ENCODE measurements at places on chromosomes 12 and 14.

GRCh38 chr14:34749408-34749807, 35.0 kb upstream of the CFL2 start:
- DNase-seq, result no peak

- no peak for DNase-seq
Measured at GRCh38 chr12:124684496-124684895, 117.1 kb upstream of the NCOR2 start.

GRCh38 chr12:12902036-12902435, 10.7 kb downstream of the GPRC5A start:
- no peak for DNase-seq

DNA sequence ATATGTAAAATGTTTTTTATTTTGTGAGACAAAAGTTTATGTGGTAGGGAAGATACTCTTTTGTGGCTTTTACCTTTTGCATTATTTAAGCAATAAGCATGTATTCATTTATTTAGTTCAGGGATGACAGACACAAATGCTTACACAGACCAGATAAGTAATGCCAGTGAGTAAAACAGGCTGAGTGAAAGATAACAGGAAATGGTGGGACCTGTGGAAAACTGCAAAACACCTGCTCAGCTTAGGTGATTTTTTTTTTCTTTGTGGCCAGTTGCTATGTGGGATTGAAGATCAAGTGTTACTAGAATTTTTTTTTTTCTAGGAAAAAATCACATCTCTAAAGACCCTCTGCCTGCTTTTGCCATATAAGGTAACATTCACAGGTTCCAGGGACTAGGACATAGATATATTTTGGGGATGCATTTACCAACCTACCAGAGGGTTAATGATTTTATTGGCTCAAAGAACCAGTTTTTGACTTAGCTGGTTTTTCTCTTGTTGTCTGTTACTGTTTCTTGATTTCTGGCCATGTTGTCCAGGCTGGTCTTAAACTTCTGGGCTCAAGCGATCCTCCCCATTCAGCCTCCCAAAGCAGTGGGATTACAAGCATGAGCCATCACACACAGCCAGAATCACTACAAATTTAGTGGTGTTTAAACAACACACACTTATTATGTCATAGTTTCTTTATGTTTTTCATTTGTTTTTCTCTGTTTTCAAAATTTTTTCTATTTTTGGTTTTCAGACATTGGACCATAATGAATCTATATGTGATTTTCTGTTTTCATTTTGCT, 9.8 kb downstream of the PSMA6 start:
- DNase-seq, result no peak

GRCh38 chr14:90905531-90905930, 89.3 kb upstream of the TTC7B start:
- DNase-seq, result no peak

- DNase-seq, result peak; percentile 25
Measured at GRCh38 chr12:30622509-30622908, 73.2 kb downstream of the IPO8 start.

DNA sequence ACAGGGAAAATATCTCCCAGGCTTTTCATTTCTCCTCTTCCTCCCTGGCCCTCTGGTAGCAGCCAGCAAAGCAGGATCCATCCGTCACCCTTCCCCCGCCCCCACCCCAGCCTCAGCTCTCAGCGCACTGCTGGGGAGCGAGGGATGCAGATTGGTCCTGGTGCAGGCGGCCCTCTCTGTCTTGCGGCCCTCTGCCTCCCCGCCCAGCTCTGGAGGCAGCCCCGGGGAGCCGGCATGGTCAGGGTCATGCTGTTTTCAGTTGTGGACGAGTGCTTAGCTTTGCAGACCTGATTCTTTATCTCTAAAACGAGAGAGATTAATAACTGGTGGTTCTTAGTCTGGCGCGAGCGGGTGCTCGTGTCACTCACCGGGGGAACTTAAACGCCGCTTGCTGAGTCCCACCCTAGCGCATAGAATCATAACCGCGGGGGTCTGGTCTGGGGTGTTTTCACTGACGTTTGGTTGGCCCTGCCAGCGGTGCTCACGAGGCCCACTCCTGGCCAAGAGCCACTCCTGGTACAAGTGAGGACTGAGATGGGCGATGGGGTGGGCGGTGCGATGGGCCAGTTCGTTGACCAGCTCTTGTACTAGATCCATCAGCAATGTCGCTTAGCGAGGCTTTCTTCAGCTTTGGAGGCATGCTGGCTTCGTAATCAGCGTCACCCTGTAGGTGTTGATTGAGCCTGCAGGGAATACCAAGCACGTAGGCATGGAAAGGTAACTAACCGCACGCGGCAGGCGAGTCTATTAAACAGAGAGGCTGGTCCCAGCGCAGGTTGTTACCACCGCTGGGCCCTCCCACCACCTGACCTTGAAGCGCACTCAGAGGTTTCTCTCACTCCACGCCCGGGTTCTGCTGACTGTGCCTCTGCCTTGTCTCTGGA, 95.2 kb downstream of the TSPAN9 start:
- no peak for DNase-seq

- no peak for DNase-seq
Measured at GRCh38 chr12:39095636-39096330, 190.4 kb upstream of the CPNE8 start.

DNA sequence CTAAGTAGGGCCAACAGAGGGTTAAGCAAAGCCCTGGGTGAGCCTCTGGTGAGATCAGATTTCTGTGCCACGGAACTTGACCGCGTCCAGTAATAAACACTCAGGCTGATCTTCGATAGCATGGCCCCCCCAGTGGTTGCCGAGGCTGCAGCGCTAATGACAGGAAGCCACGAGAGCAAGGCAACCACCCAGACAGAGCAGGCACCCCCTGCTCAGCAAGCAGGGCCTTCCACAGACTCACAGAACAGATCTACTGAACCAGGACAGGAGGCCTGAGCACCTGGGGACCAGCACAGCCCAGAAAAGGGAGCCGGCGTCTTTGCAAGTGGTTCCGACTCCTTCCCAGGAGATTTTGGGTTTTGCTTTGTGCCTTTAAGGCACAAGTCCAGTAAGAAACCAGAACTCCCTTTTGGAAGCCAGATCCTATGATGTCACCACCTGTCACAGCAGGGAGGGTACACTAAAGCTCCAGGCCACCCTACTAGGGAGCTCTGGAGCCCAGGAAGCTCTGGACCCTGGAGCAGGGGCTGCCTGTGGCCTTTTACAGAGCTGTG, 42.3 kb downstream of the BCL11B start:
- no peak for DNase-seq

DNA sequence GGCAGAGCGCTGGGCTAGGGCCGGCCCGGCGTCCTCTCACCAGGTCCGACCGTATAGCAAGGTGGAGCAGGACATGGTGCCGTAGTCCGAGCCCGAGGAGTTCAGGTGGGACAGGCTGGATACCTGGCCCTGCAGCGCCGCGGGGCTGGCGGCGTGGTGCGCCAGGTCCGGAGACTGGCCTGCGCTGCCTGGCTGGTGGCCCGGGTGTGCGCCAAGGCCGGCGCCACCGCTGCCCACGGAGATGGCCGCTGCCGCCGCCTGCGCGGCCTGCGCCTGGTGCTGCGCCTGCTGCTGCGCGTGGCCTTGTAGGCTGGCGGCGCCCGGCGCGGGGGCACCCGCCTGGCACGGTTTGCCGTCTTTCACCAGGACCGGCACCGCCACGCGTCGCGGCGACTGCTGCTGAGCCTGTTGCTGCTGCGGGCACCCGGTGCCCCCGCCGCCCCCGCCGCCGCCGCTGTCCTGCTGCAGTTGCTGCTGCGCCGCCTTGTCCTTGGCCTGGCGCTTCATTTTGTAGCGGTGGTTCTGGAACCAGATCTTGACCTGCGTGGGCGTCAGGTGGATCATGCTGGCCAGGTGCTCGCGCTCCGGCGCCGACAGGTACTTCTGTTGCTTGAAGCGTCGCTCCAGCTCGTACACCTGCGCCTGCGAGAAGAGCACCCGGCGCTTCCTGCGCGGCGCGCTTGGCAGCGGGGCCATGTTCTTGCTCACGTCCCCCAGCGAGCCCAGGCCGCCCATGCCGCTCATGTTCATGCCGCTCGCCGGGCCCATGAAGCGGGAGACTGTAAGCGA, 2.6 kb downstream of the NKX2-1 start:
- no peak for DNase-seq

DNA sequence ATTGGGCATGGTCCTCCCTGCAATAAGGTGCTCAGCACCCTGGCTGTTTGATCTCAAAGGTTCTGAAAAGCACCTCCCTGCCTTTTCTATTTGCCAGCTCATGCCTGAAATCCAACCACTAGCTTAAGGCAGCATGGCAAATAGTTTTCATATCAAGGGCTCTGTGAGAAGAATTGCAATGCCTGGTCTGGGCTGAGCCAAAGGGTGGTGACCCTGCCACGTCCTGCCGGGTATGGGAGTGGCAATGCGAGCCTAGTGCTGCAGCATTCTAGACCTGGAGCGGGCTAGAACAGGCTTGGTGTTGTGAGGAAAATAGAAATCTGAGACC, 2.3 kb upstream of the SCNN1A start:
- no peak for DNase-seq

All from GM04503 (cell line).